Fibroblast of the conjunctiva (primary cell): ENCODE measurements at places on chromosomes 2 and 18.

GRCh38 chr2:206859330-206859739, 80.0 kb upstream of the CPO start:
- DNase-seq, result no peak

DNA sequence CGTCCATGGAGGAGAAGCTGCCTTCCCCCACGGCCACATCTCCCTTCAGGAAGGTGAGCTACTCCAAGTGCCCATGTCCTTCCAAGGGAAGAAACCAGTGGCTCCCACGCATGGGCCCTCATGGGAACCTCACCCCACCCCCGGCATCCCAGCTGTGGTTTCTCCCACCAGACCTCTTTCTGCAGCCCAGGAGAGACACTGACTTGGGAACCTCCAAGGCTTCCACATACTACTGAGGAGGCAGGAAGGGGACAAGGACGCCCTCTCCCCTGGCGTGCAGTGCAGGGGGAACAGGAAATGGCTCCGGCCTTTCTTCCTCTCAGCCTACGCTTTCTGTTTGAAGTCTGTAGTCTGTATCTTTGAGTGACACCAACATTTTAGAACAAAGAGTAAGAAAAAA, 104.5 kb upstream of the EPC2 start:
- DNase-seq, result no peak

DNA sequence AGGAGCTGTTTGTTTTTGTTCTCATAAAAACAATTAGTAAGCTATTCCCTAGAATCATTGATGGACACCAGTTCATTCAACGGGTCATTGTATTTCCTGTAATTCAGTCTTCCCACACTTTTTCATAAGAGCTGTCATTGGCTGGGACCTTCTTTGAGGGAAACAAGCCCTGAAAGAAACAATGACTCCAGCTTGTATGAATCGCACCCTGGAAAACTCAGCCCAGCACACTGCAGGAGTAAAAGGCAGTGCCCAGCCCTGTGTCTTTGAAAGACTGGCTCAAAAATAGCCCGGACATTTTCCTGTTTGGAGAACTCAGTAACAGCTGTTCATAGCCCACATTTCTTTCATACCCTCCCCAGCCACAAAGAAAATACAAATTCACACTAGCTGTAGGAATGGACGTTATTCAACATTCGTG, 81.5 kb downstream of the NCKAP5 start:
- no peak for DNase-seq

DNA sequence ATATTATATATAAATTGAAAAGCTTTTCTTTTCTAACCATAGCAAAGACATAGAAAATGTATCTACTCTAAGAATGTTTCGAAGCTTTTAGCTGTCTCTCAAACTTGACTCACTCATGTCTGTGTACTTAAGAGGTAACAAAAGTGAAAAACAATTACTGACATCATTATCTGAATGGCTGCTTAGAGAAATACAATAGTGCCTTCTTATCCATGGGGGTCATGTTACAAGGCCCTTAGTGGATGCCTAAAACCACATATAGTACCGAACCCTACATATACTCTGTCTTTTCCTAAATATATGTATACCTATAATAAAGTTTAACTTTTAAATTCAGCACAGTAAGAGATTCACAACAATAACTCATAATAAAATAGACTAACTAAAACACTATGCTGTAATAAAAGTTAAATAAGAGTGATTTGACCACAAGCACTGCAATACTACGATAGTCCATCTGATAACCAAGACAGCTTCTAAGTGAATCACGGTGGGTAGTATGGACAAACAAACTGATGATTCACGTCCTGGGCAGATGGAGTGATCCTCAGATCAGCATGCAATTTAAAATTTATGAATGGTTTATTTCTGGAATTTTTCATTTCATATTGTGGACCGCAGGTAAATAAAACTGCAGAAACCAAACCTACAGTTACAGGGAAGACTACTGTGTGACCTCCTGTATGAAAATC, 246.2 kb downstream of the XIRP2 start:
- DNase-seq, result peak; percentile 31

GRCh38 chr18:22455425-22456115, 37.9 kb upstream of the CTAGE1 start:
- DNase-seq, result no peak

DNA sequence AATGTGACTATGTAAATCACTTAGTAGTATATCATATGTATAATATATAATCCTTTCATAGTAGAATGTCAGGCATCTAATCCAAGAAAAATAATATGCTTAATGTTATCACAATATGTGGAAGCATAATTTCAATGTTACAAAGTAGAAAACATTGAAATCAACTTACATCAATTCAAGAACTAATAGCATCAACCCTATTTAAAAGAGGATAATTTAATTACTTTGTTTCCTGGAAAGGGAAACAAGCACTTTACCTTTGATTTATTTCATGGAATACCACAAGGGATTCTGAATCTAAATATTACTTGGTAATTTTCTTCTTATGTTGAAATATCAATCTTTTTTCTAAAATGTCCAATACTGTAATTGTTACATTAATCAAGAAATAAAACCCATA, 30.6 kb upstream of the SOCS6 start:
- DNase-seq, result no peak

- no peak for DNase-seq
These were observed 19.5 kb downstream of the UNC80 start for GRCh38 chr2:209791151-209791550.

DNA sequence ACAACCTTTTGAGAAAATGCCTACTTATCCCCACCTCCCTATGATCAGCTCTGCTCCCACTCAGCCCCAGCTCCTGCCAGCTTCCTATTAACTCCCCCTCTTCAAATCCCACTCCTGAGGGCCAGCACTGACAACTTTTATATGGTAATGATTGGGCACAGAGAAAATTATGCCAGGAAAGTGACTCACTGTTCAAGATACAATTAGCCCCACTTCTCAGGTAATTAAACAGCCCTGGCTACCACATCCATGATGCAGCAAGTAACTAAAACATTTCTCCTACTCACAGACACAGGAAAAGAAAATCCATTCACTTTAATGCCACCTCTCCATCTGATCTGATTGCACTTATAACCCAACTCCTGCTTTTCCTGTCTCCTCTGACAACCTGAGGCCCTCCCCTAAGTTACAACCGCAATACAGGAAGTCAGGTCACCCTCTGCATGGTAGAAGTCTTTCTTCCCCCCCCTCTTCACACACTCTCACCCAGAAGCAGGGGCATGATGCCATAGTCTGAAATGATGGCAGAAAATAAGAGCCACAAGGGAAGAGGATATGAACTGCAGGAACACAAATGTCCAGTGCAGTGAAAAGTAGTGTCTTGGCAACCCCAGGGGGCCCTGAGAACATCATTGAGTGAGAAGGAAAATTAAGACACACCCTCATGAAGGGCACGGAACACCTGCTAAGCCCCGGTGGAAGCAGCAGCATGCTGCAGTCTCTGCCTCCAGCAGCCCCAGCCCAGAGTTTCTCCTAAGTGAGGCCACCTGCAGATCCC, 54.4 kb downstream of the STK39 start:
- DNase-seq, result peak; percentile 31

DNA sequence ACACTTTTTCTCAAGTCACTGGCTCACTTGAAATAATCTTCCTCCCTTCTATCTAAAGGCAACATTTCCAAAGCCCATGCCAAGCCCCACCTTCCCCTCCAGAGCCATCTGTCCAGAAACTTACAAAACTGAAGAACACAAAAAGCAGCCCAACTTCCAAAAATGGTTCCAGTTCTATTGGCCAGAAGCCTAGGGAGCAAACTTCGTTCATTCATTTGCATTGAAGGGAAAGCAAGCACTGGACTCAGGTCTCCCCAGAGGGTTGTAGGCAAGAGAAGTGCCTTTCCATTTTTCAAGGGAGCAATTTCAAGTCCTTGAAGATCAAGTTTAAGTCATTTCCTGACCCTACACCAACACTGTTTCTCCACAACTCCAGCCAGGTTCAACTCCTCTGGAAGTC, 585.0 kb downstream of the BCL11A start:
- DNase-seq, result no peak

- DNase-seq, result peak; percentile 4
These were observed 145.6 kb downstream of the FAM161A start for GRCh38 chr2:61707984-61708852.

- DNase-seq, result no peak
These were observed 14.0 kb downstream of the SLC14A2 start for GRCh38 chr18:45628979-45629958.

GRCh38 chr2:29894822-29895614, 26.4 kb downstream of the ALK start:
- no peak for DNase-seq

- no peak for DNase-seq
These were observed 40.9 kb downstream of the RBBP8 start for GRCh38 chr18:22974001-22974400.
